Uterine smooth muscle cell (primary cell): ENCODE measurements at places on chromosomes 11 and 22. TPM values are rescaled to one million over a fixed set of nuclear protein-coding genes. Genes with fewer than 3 reads are reported as not detected.

Gene BEST1
- 3.1 and 7.1 TPM in 2 replicates for total RNA-seq

Gene SLC15A3
- total RNA-seq = 7.5 and 10.6 TPM in 2 replicates

Gene APOL4
- 0.11 and 0.12 TPM in 2 replicates for total RNA-seq

Gene OR4D11
- total RNA-seq = 0.12 TPM in 1 of 2 replicates, not detected in the other

Gene WBP2NL
- total RNA-seq = 0.11 and 0.50 TPM in 2 replicates

Gene TMPRSS13
- under 0.01 TPM in 1 of 2 replicates, not detected in the other for total RNA-seq

Gene HBB
- not detected in 2 replicates for total RNA-seq

Gene C22orf42
- not detected in 2 replicates for total RNA-seq

Gene TRPC6
- total RNA-seq = 1.00 and 1.3 TPM in 2 replicates

Gene BIRC3
- total RNA-seq = 0.50 and 0.89 TPM in 2 replicates

Gene LMO2
- 0.22 TPM in 1 of 2 replicates, not detected in the other for total RNA-seq

Gene TRPM5
- total RNA-seq = not detected in 2 replicates

Gene CASP4
- 139 and 163 TPM in 2 replicates for total RNA-seq

Gene KIF18A
- 9.0 and 40.0 TPM in 2 replicates for total RNA-seq

Gene CRYBA4
- not detected in 2 replicates for total RNA-seq

Gene GVQW3
- total RNA-seq = 1.7 and 2.3 TPM in 2 replicates

Gene MPZL3
- 0.62 and 1.8 TPM in 2 replicates for total RNA-seq

Gene KDM4E
- under 0.01 TPM in 1 of 2 replicates, not detected in the other for total RNA-seq

Gene POU2AF2
- total RNA-seq = not detected in 2 replicates

Gene SYT9
- 0.25 and 0.66 TPM in 2 replicates for total RNA-seq

Gene ROM1
- total RNA-seq = 2.3 and 2.9 TPM in 2 replicates

Gene DCDC1
- 0.22 and 0.25 TPM in 2 replicates for total RNA-seq

Gene C11orf65
- 1.2 and 1.5 TPM in 2 replicates for total RNA-seq

Gene MS4A4A
- not detected in 2 replicates for total RNA-seq

Gene C11orf52
- total RNA-seq = 0.11 and 0.25 TPM in 2 replicates

Gene SOX10
- not detected in 2 replicates for total RNA-seq

Gene OR5B21
- total RNA-seq = not detected in 2 replicates

Gene PGA4
- total RNA-seq = not detected in 2 replicates
